ENCODE measurements at places on chromosomes 6 and 20.
A peak's percentile ranks its signal among the peaks of the same experiment; 100 is the strongest.

GRCh38 chr20:25761596-25761995, 64.9 kb upstream of the ZNF337 start:
- no peak for DNase-seq

GRCh38 chr6:12081771-12082170, 69.7 kb downstream of the HIVEP1 start:
- peak; percentile 21 for DNase-seq

- DNase-seq = no peak
Measured at GRCh38 chr6:80618953-80619352, 512.5 kb downstream of the BCKDHB start.

DNA sequence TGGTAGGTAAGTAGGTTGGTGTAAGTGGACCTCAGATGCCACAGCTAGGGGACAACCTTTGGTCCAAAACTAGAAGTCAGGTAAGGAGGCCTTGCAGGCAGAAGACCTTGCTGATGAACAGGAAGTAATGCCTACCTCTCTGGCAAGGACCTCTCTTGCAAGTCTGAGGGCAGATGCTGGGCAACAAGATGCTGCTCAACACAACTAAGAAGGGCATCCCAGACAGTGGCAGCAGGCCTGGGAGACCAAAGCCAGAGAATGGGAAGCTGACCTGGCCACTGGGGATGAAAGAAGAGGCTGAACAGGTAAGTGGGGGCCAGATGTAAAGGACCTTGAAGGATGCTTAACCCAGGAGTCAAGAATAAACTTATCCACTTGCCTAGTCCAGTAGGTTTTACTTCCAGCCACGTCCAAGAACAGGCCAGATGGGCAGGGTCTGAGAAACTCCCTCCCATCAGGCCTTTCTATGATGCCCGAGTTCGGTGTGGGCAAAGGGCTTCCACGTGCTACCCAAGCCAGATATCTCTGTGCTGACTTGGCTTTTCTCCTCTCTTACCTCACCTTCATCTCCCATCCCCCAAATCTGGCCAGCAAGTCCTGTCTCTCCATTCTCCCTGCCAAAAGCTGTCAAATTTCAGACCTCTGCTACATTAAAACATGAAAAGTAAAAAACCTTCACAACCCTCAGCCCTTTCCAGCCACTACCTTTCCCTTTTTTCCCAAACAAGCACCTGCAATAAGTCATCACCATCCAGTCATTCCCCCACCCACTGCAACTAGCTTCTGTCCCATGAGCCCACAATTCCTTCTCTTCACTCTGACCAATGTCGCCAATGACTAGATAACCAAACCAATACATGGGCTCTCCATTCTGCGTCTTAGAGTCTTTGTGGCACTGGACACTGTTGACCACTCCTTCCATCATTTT, 11.5 kb upstream of the PLCG1 start:
- no peak for DNase-seq

Measured in kidney tubule cell (primary cell).